NCI-H1417 treated with DMSO at 0.1 percent for 48 hours (cell line): ENCODE measurements at places on chromosomes 5 and 9.

- peak; percentile 47 for DNase-seq
Observed at GRCh38 chr9:94783102-94783682, 56.7 kb downstream of the AOPEP start.

DNA sequence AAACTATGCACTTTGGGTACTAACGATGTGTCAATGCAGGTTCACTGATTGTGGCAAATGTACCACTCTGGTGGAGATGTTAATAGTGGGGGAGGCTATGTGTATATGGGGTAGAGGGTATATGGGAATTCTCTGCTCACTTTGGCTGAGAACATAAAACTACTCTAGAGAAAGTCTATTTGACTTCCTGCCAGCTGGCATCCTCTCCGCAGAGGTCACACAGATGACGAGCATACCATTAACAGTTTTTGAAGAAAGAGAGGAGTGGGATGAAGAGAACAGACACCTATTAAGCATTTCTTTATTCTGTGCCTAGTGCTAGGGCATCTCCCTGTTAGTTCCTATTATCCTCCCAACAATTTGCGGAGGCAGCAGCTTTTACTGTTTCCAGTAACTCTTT is 58.4 kb upstream of the TRIM32 start:
- DNase-seq = no peak

- no peak for DNase-seq
Observed at GRCh38 chr5:78803353-78803752, 154.8 kb upstream of the LHFPL2 start.

GRCh38 chr5:154577416-154577815 is 99.4 kb upstream of the HAND1 start:
- no peak for DNase-seq

DNA sequence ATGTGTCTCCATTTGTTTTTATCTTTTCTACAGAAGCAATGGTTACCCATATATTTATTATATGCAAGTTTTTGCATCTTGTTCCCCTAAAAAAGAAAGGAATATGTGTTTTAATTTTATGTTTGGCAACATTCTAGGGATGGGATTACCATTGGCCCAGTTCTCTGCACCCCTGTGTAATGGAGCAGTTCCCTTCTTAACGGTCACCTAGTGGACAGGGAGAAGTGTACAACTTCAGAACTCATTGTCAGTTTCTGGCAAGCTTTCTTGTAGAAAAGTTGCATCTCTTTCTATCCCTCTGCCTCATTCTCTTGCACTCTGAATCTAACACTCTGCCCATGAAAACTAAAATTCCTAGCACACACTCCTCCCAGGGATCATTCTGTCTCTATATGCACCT is 78.2 kb downstream of the DOCK8 start:
- no peak for DNase-seq

GRCh38 chr5:6449465-6450158 is 953 bp downstream of the UBE2QL1 start:
- no peak for DNase-seq

GRCh38 chr5:68325065-68325580 is 109.6 kb downstream of the PIK3R1 start:
- DNase-seq = no peak

- DNase-seq = peak; percentile 98
Observed at GRCh38 chr9:118686959-118687358, 682.3 kb downstream of the BRINP1 start.

- DNase-seq = no peak
Observed at GRCh38 chr5:71589903-71590302, 2.8 kb downstream of the MCCC2 start.

DNA sequence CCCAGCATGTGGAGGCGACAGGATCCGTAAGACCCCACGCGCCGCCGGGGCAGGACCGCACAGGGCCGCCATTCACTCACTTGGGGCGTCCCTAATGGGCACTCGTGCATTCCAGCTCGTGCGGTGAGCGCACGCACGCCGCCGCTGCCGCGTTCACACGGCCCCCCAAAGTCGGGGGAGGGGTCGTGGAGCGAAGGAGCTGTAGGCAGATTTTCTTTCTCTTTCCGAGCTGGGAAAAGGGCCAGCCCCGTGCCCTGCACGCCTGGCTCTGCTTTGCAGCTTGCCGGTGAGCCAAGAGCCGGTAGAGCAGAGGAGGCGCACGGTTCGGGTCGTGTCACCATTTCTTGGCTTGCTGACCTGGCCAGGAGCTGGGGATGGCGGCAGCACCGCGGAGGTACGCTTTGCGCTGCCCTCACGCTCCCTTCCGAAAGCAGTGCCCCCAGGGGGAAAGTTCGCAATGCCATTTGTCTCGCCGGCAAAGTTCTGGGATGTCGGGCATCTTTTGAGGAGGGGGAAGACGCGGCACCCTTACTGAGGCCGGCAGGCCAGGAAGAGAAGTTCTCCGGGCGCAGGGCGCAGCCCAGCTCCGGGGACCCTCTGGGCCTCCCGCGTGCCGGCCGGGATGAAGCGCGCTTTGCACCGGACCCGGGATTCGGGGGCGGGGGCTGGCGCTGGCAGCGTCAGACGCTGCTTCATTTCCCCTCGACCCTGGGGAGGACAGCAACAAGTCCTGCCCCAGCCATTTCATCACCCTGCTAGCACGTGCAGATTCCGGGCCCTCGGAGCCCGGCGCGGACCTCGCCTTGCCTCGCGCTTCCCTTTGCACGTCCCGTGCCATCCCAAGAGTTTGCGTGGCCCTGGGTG is 898 bp downstream of the STC2 start:
- no peak for DNase-seq

GRCh38 chr5:14036514-14036913 is 92.0 kb upstream of the DNAH5 start:
- no peak for DNase-seq

DNA sequence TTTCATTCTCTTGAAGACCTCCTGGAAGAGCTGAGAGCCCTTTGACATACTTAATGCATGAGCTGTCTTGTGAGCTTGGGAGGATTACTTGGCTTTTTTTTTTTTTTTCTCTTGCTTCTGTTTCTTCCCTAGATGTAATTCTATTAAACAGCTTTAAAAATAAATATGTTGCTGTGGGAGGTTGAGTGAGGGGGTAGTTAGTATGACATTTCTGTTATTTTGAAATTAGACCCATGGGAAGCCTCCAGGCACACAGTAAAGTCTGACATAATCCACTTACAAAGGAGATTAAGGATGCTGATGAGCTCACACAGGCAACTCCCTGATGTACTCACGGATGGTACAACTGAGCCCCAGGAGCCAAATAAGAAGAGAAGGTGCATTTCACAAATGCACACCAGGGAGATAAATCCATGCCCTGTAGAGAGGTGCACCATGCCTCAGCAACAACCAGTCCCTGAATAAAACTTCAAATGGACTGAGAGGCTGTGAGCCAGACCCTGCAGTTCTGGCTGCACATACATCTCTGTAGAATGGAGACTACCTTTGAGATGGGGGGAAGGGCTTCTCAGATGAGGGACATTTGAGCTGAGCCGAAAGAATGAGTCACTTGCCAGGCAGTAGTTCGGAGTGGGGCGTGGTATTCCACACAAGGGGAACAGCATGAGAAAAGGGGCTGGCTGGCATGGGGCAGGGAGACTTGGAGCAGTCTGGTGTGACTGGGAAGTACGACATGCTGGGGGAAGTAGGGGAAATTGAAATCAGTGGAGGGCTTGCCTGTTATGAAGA is 68.7 kb downstream of the ACTL7B start:
- no peak for DNase-seq

DNA sequence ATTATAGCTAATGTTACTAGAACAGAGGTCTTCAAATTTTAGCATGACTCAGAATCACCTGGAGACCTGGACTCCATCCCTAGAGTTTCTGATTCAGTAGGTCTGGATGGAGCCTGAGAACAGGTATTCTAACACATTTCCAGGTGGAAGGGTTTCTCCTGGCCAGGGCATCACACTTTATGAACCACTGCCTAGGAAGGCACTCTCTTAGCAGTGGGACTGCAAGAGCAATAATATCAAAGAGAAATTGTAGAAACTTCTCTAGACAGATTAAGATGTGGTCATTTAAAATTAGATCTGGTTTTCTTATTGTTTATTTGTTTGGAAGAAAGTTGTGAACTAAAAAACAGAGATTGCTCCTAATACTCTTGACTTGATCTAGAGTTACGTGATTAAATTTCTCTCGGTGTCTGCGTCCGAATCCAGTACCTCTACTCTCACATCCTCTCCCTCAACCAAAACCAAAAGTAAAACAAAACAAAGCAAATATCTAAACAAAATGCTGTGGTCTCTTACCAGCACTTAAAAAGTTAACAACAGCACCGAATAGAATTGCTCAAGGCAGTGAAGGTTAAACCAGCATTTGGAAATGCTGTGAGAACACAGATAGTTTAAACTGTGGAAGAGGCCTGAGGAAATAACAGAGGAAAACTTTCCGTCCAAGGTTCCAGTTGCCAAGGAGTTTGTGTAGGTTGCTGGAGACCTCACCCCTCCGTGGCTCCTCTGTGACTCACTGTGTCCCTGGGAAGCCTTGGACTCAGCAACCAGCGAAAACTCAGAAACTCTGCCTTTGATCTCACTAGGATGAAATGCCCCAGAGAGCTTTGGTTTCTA is 193.4 kb downstream of the ARRDC3 start:
- DNase-seq = no peak

DNA sequence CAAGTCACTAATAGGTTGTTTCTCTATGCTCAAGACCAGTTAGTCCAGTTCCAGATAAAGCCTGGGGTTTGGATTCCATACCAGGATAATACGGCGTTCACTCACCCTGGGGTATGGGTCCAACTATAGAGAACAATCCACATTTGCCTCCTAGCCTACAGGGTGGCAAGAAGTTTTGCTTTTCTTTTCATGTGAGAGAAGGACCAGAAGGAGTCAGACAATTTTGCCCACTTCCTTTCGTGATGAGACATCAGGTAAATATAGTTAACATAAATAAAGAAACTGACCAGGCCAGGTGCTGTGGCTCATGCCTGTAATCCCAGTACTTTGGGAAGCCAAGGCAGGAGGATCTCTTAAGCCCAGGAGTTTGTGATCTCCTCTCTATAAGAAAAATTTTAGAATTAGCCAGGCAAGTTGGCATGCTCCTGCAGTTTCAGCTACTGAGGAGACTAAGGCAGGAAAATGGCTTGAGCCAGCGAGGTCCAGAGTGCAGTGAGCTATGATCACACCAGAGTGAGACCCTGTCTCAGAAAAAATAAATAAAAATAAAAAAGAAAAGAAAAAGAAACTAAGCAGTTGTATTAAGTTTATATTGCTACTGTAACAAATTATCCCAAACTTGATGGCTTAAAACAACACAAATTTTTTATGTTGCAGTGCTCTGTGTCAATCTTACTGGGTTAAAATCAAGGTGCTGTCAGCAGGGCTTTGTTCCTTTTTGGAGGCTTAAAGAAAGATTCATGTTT is 7.5 kb upstream of the REEP5 start:
- DNase-seq = no peak

DNA sequence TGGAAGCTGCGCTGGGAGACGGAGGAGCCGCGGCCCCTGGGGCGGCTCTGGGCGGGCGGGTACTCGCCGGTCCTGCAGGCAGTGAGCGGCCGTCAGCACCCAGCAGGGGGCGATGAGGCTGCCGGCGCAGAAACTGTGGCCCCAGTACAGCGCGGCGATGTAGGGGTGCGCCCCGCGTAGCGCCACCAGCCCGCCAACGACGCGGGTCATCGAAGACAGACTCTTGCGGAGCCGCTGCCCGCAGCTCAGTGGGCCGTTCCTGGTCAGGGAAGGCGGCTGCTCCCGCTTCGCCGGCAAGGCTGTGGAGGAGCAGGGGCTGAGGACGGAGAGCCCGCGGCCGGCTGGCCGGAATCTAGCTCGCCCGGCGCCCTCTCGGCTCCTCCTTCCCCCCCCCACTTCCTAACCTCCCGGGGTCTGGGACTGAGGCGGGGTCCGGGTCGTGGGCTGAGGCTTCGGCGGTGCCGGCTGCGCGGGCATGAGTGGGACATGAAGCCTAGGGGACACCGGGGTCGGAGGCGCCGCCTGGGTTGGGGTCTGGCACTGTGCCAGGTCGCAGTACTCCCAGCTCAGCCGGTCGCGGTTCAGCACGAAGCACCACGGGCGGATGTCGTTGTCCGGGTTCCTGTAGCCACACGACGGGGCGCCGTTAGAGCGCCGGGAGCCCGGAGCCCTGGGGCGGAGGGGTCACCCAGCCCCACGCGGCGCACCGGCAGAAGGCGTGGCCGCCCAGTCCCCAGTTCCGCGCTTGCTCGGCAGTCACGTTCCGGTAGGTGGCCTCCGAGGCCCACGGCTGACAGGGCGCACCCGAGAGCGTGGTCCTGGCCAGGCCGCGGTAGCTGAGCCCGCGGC is 3.6 kb upstream of the PFN3 start:
- DNase-seq = no peak

DNA sequence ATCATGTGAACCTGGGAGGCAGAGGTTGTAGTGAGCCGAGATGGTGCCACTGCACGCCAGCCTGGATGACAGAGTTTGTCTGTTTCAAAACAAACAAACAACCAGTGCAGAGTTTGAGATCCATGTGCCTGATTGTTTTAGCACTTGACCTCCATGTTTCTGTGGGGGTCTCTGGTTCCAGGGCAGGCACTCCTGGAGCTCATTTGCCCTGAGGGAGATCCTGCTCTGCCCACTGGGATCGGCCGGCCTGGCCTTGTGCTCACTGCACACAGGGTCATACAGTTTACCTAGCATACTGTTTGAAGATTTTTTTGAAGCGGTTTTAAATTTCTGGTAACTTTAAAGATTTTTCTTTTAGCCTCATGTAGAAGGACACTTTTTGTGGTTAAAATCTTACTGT is 78.4 kb downstream of the EHMT1 start:
- DNase-seq = no peak

DNA sequence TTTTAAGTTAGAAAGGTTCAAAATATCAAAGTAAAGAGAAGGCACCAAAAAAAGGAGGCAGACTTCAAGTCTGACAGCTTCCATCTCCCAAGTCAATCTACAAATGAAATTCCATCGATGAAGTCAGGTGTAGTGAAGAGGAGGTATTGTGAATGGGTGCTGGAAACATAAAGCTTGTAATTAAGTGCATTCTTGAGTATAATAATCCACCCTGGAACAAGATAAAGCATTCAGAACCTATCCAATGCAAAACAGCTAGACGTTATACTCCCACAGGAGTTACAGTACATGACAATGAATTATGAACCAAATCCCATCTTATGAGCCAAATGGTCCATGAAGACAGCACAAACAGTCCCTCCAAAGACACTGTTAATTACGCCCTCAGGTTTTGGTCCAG is 22.3 kb downstream of the BNC2 start:
- no peak for DNase-seq

DNA sequence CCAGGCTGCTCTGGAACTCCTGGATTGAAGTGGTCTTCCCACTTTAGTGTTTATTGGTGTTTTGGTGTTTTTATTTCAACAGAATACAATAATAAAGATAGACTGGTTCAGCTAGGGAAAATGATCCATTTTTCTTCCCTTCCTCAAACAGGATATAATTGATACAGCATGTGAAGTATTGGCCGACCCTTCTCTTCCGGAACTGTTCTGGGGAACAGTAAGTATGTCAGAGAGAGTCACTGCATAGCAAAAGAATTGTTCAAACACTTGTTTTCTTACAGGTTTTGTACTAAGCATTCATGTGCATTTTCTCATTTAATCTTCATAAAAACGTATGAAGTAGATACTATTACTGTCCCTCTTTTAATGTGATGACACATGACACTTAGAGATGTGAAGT is 31.6 kb downstream of the NUP188 start:
- DNase-seq = no peak

GRCh38 chr9:109922617-109923470 is 142.8 kb downstream of the PALM2AKAP2 start:
- no peak for DNase-seq
